ENCODE measurements at places on chromosomes 2 and 18. TPM values are rescaled to one million over a fixed set of nuclear protein-coding genes. Genes with fewer than 3 reads are reported as not detected.

RFTN2 gene
- total RNA-seq, result not detected

RIT2 gene
- total RNA-seq, result not detected

FOXI3 gene
- not detected for total RNA-seq

SATB2 gene
- 3.9 TPM for total RNA-seq

MLPH gene
- total RNA-seq, result 256 TPM

ALPP gene
- 0.37 TPM for total RNA-seq

WDFY1 gene
- 40.4 TPM for total RNA-seq

PJVK gene
- total RNA-seq, result 0.98 TPM

TSPYL6 gene
- total RNA-seq, result not detected

Measured in A549 treated with DMSO at 1 μM for 4 hours (cell line).